ENCODE measurements at places on chromosomes 4 and X. TPM values are rescaled to one million over a fixed set of nuclear protein-coding genes. Genes with fewer than 3 reads are reported as not detected.

PCYT1B gene
- total RNA-seq: not detected

GRCh38 chrX:63101879-63102620 lies 249.1 kb downstream of the SPIN4 start:
- no peak for DNase-seq

DNA sequence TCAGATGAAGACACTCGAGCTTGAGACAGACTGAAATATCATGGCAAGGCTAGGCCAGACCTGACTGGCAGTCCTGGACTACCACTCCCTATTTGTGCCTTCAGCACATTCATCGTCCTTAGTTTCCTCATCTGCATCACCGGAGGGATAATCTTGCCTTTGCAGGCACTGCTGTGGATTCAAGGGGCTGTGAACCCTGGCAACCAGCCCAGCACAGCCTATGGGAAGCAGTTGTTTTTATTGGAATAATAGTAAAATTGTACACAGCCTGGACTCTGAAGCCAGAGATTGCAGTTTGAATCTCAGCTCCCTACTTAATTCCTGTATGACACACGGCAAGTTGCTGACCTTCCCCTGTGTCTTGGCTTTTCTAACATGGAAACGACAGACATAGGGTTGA lies 161.0 kb downstream of the NSUN7 start:
- no peak for DNase-seq

FDCSP gene
- not detected for total RNA-seq

- DNase-seq: no peak
Observed at GRCh38 chrX:1883772-1884171, 268.9 kb downstream of the ASMT start.

MSX1 gene
- total RNA-seq: 0.44 TPM

DNA sequence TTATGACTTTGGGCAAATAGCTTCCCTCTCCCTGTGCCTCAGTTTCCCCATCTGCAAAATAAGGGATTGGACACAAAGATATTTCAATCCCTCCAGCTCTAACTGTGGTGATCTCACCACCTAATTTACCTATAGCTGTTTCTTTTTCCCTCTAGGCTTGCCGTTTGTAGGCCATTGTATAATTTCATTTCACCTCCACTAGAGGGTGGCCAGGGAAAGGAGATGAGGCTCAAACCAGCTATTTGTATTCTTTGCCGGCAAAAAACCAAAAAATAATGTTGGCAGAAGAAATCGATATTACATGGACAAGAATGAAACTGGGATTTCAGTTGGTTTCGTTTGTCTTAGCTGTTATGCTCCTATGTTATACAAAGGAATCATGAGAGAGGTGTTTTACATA lies 36.1 kb upstream of the DOCK11 start:
- no peak for DNase-seq

DNA sequence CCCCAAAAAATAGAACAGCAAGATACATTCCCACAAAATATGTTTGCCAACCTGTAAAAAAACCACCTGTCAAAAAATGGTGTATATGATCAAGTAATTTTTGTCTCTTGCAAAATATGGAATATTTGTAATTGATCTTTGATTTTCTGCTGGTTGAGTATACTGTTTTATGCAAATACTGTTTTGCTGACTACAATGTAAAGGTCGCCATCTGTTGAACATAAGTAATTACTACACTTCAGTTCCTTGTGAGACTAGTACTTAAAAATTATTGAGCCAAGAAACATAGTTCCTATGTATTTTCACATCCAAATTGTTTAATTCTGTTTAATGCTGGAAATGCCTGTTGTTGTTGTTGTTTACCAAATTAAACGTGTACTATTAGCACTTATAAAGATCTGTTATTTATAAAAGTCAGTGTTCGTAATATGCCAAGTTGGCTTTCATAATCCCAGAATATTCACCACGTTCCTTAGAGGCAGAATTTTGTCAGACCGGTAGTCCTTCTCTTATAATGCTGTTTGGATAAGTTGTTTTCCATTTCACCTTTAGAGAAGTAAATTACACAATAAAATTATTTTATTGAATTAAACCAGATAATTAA lies 144.2 kb downstream of the PDLIM5 start:
- DNase-seq: no peak

GRCh38 chr4:61245069-61245714 lies 45.1 kb downstream of the ADGRL3 start:
- no peak for DNase-seq

DNA sequence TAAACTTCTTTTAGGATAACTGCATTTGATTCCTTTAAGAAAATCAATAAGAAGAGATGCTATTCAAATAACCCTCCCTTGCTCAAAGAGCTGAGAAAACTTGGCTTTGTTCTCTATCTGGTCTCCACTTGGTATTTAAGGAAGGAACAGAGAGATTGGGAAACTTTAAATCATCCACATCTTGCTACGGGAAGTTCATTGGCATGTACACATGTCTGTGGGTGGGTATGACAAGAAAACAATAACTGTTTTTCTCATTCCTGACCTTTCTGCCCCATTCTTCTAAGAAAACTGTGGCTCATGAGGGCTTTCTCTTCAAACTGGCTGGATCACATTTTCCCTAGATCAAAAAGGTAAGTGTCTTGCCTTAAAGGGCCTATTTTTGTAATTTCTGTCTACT lies 6.0 kb downstream of the SEL1L3 start:
- no peak for DNase-seq

DNA sequence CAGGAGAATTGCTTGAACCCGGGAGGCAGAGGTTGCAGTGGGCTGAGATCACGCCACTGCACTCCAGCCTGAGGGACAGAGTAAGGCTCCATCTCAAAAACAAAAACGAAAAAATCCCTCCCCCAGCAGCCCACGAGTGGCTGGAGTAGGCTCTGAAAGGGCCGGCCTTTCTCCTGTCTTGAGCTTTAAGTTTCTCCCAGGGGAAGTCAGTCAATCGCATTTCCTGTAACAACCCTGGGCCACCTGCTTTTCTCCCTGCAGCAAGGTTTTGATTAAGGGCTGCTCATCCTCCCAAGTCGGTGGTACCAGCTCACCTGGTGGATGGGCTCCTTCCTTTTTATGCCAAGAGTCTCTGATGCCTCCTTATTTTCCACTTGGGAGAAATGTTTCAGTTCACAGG lies 2.0 kb upstream of the NYX start:
- no peak for DNase-seq

GRCh38 chr4:185738820-185739219 lies 73.2 kb downstream of the SORBS2 start:
- no peak for DNase-seq

- DNase-seq: no peak
Observed at GRCh38 chrX:17596061-17596460, 141.2 kb upstream of the SCML1 start.

DNA sequence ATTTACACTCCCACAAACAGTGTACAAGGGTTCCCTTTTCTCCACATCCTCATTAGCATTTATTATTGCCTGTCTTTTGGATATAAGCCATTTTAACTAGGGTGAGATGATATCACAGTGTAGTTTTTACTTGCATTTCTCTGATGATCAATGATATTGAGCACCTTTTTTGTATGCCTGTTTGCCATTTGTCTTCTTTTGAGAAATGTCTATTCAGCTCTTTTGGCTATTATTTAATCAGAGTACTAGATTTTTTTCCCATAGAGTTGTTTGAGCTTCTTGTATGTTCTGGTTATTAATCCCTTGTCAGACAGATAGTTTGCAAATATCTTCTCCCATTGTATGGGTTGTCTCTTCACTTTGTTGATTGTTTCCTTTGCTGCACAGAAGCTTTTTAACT lies 190.6 kb downstream of the MAGEB17 start:
- DNase-seq: no peak

DNA sequence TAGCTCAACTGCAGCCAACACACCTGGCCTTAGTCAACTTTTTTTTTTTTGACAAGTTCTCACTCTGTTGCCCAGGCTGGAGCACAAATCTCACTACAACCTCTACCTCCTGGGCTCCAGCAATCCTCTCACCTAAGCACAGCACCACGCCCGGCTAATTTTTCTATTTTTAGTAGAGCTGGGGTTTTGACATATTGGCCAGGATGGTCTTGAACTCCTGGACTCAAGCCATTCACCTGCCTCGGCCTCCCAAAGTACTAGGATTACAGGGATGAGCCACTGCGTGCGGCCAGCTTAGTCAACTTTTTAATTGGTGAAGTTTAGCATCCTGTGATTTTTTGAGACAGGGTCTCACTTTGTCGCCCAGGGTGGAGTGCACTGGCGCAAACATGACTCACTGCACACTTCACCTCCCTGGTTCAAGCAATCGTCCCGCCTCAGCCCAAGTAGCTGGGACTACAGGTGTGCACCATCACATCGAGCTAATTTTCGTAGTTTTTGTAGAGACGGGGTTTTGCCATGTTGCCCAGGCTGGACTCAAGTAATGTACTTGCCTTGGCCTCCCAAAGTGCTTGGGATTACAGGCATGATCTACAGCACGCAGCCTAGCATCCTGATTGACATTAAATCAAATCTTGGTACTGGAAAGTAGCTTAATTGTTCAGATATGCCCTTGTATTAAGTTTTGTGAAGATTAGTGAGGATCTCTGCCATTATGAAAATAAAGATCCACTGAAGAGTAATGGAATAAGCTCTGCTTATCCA lies 8.3 kb downstream of the HNRNPDL start:
- DNase-seq: no peak

- no peak for DNase-seq
Observed at GRCh38 chr4:138348055-138348454, 105.9 kb upstream of the SLC7A11 start.

PALLD gene
- total RNA-seq: 112 TPM

DNA sequence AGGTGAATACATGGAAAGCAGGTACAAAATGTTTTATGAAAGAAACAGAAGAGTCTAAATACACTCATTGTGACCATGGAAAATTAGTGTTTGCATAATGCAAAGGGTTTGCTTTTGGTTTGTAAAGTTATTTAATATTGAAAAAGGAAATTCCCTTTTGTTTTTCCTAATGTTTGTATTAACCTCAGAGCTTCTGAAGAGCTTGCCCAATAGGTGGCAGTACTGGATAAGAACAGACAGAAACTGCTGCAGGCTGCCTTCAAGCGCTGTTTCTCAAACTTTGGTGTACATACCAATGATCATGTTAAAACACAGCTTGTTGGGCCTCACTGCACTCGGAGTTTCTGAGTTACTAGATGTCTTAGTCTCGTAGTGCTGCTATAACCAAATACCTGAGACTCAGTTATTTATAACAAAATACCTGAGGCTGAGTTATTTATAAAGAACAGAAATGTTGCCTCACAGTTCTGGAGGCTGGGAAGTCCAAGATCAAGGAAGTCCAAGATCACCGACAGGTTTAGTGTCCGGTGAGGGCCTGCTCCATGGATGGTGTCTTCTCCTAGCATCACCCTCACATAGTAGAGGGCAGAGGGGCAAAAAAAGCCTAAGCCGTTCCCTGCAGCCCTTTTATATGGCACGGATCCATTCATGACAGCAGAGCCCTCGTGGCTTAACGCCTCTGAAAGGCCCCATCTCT lies 54.2 kb downstream of the SUPT20HL2 start:
- no peak for DNase-seq

CENPE gene
- 1.9 TPM for total RNA-seq

DNA sequence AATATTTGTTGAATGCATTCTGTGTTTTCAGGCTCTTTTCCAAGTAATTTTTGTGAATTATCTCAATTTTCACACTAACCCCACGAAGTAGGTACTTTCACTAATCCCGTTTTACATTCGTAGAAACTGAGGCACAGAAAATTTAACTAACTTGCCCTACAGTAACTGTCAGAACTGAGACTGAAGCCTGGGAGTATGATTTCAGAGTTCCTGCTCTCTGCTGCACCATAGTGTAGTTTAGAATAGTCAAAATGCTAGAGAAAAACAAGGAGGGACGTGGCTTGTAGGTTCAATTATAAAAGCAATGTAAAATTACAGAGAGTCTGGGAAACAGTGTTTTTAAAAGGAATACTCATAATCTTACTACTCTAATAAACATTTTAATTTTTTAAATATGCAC lies 2.2 kb downstream of the CLCN3 start:
- DNase-seq: no peak

CLCN3 gene
- total RNA-seq: 127 TPM

DNA sequence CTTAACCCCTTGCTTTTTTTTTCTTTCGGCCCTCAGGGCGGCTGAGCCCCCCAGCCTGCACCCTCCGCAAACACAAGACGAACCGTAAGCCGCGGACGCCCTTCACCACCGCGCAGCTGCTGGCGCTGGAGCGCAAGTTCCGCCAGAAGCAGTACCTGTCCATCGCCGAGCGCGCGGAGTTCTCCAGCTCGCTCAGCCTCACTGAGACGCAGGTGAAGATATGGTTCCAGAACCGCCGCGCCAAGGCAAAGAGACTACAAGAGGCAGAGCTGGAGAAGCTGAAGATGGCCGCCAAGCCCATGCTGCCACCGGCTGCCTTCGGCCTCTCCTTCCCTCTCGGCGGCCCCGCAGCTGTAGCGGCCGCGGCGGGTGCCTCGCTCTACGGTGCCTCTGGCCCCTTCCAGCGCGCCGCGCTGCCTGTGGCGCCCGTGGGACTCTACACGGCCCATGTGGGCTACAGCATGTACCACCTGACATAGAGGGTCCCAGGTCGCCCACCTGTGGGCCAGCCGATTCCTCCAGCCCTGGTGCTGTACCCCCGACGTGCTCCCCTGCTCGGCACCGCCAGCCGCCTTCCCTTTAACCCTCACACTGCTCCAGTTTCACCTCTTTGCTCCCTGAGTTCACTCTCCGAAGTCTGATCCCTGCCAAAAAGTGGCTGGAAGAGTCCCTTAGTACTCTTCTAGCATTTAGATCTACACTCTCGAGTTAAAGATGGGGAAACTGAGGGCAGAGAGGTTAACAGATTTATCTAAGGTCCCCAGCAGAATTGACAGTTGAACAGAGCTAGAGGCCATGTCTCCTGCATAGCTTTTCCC lies 3.4 kb downstream of the MSX1 start:
- no peak for DNase-seq

DCAF8L2 gene
- not detected for total RNA-seq

DNA sequence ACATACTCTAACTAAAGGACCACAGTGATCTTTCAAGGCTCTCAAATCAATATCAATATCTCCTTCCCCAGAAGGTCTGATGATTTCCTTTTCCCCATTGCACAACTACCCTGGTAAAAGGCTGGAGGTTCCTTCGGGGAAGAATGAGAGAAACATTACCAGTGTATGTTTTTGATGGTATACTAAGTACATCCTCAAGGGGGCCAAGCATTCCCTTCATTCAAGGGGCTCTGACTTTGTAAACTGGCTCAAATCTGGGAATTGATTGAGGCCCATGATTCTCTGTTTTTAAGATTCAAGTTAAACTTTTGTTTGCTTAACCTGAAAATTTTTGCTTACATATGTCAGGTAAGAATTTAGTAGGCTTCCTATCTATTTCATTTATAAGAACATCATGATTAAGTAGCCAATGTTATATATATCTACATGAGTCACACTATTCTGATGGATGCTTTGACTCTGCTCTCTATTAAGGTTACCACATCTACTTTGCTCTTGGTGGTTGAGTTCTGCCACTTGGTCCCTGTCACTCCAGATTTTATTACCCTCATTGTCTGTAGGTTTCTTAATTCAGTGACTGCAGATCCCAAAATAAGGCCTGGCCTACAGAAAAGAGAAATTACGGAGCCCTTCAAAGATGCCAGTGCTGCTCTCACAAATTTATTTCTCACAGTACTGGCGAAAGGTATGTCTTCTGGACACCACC lies 16.4 kb upstream of the GUCY1B1 start:
- DNase-seq: no peak

MSMO1 gene
- total RNA-seq: 123 TPM

LANCL3 gene
- 4.3 TPM for total RNA-seq

MTNR1A gene
- total RNA-seq: 1.4 TPM

HDAC6 gene
- total RNA-seq: 111 TPM
